ENCODE measurements at places on chromosomes 1 and 21. TPM values are rescaled to one million over a fixed set of nuclear protein-coding genes. Genes with fewer than 3 reads are reported as not detected.

DNA sequence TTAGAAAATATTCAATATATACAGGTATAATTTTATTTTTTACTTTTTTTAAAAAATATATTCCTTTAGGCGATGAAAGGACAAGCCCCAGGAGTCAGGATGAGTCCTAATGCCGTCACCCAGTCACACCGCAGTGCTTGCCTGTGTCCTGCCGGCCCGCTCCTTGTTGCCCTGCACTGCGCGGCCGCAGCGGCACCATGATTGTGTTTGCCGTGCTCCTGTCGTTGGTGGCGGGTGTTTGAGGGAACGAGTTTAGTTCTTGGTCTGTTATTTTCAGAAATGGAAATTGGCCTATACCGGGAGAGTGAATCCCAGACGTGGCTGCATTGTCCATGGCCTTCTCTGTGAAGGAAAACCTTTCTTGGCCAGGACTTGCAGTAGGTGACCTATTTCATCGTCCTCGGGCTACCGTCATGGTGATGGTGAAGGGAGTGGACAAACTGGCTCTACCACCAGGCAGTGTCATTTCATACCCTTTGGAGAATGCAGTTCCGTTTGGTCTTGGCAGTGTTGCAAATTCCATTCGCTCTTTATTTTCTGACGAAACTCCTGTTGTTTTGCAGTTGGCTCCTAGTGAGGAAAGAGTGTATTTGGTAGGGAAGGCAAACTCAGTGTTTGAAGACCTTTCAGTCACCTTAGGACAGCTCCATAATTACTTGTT, 45.9 kb upstream of the CRB1 start:
- no peak overlapping the region for H3K27ac ChIP-seq
- no peak for DNase-seq

- no peaks in the 10 kb centered on the region for H3K36me3 ChIP-seq
- H3K27me3 ChIP-seq: peaks cover 30% of the 10 kb centered on the region
- H3K4me1 ChIP-seq: no peaks in the 10 kb centered on the region
- H3K4me3 ChIP-seq: no peak overlapping the region
- H3K27ac ChIP-seq: no peak overlapping the region
Observed at GRCh38 chr1:92754719-92755050, 30.2 kb downstream of the EVI5 start.

DNA sequence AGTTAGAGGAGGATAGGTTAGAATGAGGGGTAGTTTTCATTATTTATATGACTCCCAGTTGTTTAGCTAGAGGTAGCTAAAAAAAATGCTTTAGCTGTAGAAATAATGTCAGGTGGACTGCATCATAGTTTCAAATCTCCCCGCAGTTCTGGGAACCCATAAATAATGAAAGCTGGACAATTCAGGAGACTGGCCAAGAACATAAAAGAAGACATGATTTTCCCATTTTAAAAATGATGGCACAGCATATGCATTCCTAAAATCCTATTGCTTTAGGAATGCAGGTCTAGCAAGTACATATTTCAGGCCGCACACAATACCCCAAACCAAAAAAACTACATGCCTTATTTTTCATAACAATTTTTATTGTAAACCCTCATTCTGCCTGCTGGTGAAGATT, 143.3 kb downstream of the CTH start:
- no peaks in the 10 kb centered on the region for H3K4me1 ChIP-seq
- H3K27me3 ChIP-seq: peaks cover 17% of the 10 kb centered on the region
- no peak overlapping the region for H3K4me3 ChIP-seq
- H3K27ac ChIP-seq: no peak overlapping the region
- no peak for DNase-seq
- H3K36me3 ChIP-seq: no peaks in the 10 kb centered on the region

GRCh38 chr21:43758111-43758641, 17.9 kb downstream of the CSTB start:
- DNase-seq: no peak
- H3K27me3 ChIP-seq: no peaks in the 10 kb centered on the region
- H3K27ac ChIP-seq: no peak overlapping the region
- H3K36me3 ChIP-seq: peaks cover 9% of the 10 kb centered on the region
- H3K4me3 ChIP-seq: no peak overlapping the region

- no peaks in the 10 kb centered on the region for H3K27me3 ChIP-seq
- DNase-seq: no peak
- peaks cover 1% of the 10 kb centered on the region for H3K36me3 ChIP-seq
- no peaks in the 10 kb centered on the region for H3K4me1 ChIP-seq
- no peak overlapping the region for H3K27ac ChIP-seq
- no peak overlapping the region for H3K4me3 ChIP-seq
Observed at GRCh38 chr1:11940260-11940921, 5.9 kb downstream of the PLOD1 start.

GRCh38 chr1:57208741-57209302, 215.0 kb downstream of the DAB1 start:
- H3K36me3 ChIP-seq: no peaks in the 10 kb centered on the region
- H3K4me1 ChIP-seq: no peaks in the 10 kb centered on the region
- no peaks in the 10 kb centered on the region for H3K27me3 ChIP-seq
- no peak overlapping the region for H3K27ac ChIP-seq
- no peak for DNase-seq
- H3K4me3 ChIP-seq: no peak overlapping the region

DNA sequence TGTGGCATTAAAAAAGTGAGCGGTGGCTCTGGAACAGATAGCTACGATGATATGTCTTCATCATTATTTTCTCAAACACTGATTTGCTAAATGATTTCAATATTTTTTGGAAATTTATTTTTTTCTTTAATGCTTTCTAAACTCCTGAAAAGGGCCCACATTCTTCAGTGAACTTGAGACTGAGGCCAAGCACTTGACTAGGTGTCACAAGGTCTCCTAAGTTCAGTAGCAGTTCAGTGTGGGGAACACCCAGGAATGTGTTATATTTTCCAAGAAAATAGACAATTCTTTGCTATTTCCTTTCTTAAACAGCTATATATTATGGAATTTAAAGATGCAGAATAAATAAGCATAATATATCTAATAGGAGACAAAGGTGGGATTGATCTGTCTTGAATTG, 850.9 kb downstream of the USP25 start:
- no peak overlapping the region for H3K27ac ChIP-seq
- no peaks in the 10 kb centered on the region for H3K4me1 ChIP-seq
- DNase-seq: no peak
- H3K36me3 ChIP-seq: no peaks in the 10 kb centered on the region
- no peaks in the 10 kb centered on the region for H3K27me3 ChIP-seq
- no peak overlapping the region for H3K4me3 ChIP-seq

- no peak for DNase-seq
- no peak overlapping the region for H3K27ac ChIP-seq
- H3K36me3 ChIP-seq: no peaks in the 10 kb centered on the region
- H3K4me1 ChIP-seq: no peaks in the 10 kb centered on the region
Observed at GRCh38 chr21:37758982-37759381, 157.3 kb downstream of the KCNJ6 start.

DNA sequence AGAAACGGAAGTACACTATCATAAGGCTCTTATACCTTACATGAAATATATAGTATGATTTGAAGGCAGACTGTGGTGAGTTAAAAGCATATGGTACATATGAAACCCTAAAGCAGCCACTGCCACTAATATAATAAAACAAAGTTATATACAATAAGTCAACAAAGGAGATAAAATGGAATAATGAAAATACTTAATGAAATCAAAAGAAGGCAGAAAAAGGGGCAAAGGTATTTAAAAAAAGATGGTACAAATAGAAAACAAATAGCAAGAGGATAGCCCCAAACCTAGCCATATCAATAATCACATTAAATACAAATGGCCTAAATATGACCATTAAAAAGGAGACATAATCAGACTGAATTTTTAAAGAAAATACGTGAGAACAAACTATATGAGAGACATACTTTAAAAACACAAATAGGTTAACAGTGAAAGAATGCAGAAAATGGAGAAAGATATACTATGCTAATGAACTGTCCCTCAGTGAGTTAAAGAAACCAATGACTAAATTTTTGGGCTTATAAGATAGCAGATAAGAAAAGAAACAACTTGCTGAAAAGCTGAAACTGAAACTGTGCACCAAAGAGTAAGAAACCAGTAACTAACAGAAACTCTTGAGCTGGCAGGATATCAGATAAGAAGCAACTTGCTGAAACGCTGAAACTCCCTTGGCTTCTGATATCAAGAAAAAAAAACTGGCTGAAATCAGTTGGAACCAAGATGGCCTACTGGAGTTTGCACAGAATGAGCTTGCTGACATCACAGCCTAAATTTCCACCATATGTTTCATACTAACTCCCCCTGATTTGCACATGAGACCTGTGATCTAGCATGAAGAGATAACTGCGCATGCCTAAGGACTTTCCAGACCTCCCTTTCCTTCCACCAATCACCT, 44.3 kb upstream of the IL10 start:
- no peaks in the 10 kb centered on the region for H3K27me3 ChIP-seq
- peaks cover 39% of the 10 kb centered on the region for H3K4me1 ChIP-seq
- peak overlapping the region; percentile 57 for H3K4me3 ChIP-seq
- peaks cover 29% of the 10 kb centered on the region for H3K36me3 ChIP-seq
- H3K27ac ChIP-seq: peak overlapping the region; percentile 88

DNA sequence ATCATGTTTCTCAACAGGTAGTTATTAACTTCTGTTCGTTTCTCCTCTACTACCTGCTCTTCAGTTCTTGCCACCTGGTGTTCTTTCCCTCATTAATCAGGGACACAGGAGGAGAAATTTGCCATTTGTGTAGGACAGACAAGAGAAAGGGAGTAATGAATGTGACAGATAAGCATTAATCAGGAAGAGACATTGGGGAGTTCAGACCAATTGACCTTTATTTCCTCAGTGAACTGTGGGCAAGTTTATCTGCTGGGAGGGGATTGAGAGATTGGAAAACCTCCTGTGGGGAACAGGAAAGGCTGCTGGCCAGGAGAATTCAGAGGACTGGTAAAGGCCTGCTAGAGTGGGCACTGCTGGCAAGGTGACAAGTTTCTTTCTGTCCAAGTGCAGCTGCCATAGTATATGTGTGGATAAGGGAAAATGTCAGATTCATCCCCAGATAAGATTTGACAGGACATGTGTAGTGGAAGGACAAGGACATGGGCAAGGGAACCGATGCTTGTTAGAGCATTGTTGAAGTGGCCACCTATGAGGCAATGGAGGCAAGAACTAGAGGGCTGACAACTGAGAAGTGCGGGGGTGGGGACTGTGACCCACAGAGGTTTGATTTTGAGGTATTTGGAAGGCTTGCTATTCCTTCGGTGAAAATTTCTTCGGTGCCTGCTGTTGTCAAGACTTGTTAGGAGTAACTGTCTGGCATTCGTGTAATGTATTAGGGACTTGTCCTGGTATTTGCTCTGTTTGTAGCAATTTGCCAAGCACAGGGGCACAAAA, 12.6 kb downstream of the SZT2 start:
- no peaks in the 10 kb centered on the region for H3K4me1 ChIP-seq
- no peaks in the 10 kb centered on the region for H3K27me3 ChIP-seq
- no peak overlapping the region for H3K27ac ChIP-seq
- H3K36me3 ChIP-seq: peaks cover 19% of the 10 kb centered on the region
- no peak for DNase-seq

- no peaks in the 10 kb centered on the region for H3K27me3 ChIP-seq
- DNase-seq: peak; percentile 71
- peaks cover 15% of the 10 kb centered on the region for H3K4me1 ChIP-seq
- peaks cover 33% of the 10 kb centered on the region for H3K36me3 ChIP-seq
- no peak overlapping the region for H3K4me3 ChIP-seq
- H3K27ac ChIP-seq: no peak overlapping the region
Observed at GRCh38 chr21:42381347-42381984, 14.4 kb downstream of the TMPRSS3 start.

DNA sequence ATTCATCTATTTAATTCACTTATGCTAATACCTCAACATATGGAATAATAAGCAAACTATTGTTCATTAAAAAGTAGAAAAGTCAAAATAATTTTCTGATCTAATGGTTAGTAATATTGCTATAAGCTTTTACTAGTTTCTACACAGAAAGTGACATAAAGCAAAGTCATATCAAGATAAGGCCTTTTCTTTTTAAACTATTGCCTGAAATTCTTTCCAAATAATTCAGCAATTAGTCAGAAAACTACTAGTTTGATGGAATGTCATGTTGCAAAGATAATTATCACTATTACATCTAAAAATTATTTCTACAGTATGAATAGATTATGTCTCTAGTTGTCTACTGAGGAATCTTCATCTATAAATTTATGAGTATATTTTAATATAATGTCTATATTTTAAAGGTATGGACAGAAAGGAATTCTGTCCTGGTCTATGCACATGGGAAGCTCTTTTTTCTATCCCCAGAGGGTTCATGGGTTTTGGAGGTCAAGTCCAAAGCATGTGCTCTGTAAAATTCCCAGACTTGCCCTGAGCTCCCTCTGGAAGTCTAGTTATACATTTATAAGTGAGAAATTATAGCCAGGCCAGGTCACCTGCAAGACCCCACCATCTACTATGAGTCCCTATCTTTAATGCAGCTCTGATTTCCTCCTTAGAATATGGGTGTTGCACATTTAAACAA, 84.6 kb upstream of the DPYD start:
- no peak overlapping the region for H3K4me3 ChIP-seq
- no peak overlapping the region for H3K27ac ChIP-seq
- H3K36me3 ChIP-seq: no peaks in the 10 kb centered on the region
- DNase-seq: no peak
- H3K27me3 ChIP-seq: no peaks in the 10 kb centered on the region
- no peaks in the 10 kb centered on the region for H3K4me1 ChIP-seq

DNA sequence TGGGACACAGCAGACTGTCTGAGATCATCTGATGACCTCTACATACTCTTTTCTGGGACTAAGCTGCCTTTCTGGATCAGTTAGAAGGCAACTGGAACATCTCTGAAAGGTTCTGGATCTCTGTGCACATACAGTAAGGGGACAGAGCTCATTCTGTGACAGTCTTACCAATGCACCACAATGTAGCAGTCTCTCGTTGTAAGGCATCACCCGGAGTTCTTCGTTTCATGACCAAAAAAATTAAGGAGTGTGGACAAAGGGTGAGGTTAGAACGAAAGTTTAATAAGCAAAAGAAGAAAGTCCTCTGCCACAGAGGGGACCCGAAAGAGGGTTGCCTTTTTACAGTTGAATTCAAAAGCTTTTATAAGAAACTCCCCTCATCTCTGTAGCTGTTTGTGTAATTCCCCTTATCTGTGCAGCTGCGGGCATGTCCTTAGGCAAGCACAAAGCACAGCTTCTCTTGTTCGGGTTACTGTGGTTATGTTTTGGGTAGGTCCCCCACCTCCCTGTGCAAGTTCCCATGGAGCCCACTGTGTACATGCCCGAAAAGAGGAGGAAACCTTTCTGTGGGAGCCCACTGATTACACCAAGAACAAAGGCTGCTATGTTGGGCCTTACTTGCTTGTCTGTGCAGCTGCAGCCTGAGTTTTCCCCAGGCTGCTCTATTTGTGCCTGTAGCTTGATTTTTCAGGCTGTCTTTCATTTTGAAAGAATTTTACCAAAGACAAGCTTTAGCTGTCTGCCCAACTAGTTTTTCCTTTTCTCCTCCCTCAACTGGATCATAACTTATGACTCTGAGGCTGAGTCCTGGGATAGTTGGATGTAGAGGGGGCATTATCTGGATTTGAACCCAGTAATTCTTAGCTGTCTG, 53.1 kb upstream of the CACNA1E start:
- no peak overlapping the region for H3K4me3 ChIP-seq
- no peak for DNase-seq

GRCh38 chr1:47436979-47437446, 831 bp upstream of the FOXD2 start:
- H3K36me3 ChIP-seq: peaks cover 24% of the 10 kb centered on the region
- H3K27me3 ChIP-seq: peaks cover 15% of the 10 kb centered on the region
- H3K27ac ChIP-seq: peak overlapping the region; percentile 93

GRCh38 chr1:213688655-213689054, 299.1 kb upstream of the PROX1 start:
- no peaks in the 10 kb centered on the region for H3K36me3 ChIP-seq
- no peaks in the 10 kb centered on the region for H3K27me3 ChIP-seq
- DNase-seq: no peak
- no peak overlapping the region for H3K27ac ChIP-seq
- no peaks in the 10 kb centered on the region for H3K4me1 ChIP-seq
- H3K4me3 ChIP-seq: no peak overlapping the region

The UBXN10 gene
- total RNA-seq: 1.1 TPM

The GPR25 gene
- not detected for total RNA-seq

The DNASE2B gene
- not detected for total RNA-seq

The CAMK1G gene
- total RNA-seq: not detected

The SHE gene
- total RNA-seq: not detected

The PLXNA2 gene
- 0.26 TPM for total RNA-seq

Data from activated CD8-positive, alpha-beta memory T cell treated with anti-CD3 and anti-CD28 coated beads, Interleukin-2, amount 10 ng/mL, durations not matched to agents 7 days and 5 days (primary cell).